Activated naive CD4-positive, alpha-beta T cell treated with anti-CD3 and anti-CD28 coated beads for 36 hours (primary cell): ENCODE measurements at places on chromosomes 2 and 18.

DNA sequence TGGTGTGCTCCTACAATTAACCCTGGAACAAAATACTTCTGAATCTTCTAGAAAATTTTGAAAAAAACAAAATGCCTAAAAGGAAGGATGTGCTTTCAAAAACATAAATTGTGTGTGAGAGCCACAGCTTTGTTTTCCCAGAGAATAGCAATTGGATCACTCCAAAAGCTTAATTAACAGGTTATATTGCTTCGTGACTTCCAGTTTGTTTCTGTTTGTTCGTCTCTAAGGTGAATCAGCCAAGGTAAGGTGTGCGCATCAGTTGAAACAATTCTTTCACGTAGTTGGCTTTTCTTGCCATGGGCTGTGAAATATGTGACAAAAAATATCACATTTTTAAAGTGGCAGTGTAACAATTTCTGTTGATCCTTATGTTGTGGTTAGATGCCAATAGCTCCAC, 90.3 kb upstream of the BARD1 start:
- DNase-seq = no peak

DNA sequence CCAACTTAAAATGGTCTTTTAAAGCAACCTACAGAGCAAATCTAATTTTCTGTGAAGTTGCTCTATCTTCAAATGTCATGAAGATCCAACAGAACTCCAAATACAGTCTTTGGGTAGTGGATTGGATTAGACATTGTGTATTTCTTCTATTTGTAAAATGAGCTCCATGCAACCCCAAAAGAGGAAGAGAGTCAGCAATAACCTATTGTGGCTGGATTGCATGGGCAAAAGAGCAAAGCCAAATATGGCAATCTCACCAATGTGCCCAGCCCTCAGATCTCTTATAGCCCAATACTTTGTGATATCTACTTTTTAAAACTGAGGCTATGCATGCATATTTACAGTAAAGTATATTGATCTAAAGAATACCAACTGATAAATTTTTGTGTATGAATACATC, 146.3 kb downstream of the TXNL1 start:
- DNase-seq = no peak

- no peak for DNase-seq
Observed at GRCh38 chr2:167471734-167472133, 583.5 kb downstream of the XIRP2 start.

DNA sequence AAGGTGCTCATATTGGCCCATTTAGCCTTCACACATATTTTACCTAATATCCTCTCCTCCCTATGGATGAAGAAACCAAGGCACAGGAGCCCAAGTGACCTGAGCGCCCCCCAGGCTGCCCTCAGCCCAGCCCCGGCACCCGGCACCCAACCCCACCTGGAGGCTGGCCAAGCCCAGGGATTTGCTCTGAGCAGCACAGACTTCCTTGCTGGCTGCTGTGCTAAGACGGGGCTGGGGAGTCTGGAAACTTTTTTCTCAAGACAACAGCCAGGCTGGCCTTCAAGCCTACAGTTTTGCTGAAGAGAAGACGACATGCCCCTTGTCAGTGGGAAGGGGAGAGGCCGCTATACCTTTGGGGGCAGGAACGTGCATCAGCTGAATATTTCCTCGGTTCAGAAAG, 52.7 kb upstream of the LAMA1 start:
- no peak for DNase-seq
